ENCODE measurements at places on chromosomes 5 and 9.
A peak's percentile ranks its signal among the peaks of the same experiment; 100 is the strongest.

GRCh38 chr5:138955013-138955660 lies 80.0 kb upstream of the LRRTM2 start:
- no peak for DNase-seq

DNA sequence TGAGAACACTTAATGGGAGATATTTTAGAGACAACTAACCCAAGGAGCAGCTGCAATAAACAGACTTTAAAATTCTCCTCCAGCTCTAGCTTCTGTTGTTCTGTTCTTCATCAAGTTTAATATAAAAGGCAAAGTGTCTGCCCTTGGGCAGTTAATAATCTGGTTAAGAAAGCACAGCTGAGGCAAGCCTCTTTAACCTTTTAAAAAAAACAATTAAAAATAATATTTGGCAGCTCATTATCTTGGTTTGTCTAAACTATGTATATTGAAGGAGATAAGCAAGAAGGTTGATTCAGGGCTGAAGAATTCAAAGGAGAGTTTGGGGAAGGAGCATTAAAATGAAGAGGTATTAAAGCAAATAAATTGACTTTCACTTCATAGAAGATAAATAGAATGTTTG lies 75.4 kb downstream of the TSSK1B start:
- no peak for DNase-seq

- no peak for DNase-seq
Measured at GRCh38 chr5:126192226-126192625, 231.0 kb upstream of the GRAMD2B start.

DNA sequence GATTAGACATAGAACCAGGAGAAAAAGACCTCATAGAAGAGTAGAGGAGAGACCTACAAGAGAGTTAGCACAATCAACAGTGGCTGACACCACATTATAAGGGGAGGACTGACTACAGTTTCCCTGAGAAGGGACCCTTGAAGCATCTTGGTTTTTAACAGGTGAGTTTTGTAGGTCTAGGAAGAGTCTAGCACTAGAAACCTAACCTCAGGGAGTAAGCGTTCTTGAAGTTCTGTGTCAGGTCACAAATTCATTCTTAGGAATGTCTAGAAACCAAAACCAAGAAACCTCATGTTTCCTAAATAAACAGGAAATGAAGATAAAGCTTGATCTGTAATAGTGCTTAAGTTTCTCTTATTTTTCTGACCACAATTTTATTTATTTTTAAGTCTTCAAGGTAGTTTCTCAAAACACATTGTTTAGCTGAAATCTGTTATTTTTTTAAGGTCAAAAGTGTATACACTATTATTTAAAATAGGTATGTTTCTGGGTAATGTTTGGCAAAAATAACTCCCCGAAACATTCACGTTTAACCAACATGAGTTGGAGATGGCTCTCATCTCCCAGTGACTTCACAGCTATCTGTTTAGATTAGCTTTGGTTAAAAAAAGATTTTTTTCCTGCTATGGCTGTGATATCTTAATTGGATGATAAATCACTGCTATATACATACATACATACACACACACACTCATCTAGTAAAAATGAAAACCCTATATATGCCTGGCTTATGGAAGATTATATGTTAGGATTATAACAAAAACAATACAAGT lies 37.1 kb downstream of the MAP3K1 start:
- peak; percentile 52 for DNase-seq

GRCh38 chr5:161804263-161804662 lies 43.7 kb upstream of the GABRA1 start:
- DNase-seq, result no peak

GRCh38 chr5:29697278-29697677 lies 1496.2 kb upstream of the CDH6 start:
- no peak for DNase-seq

All from fibroblast of lung (primary cell).